ENCODE measurements at places on chromosomes 1 and 21.
A peak's percentile ranks its signal among the peaks of the same experiment; 100 is the strongest.

GRCh38 chr1:23074012-23074411 is 54.7 kb downstream of the KDM1A start:
- DNase-seq = no peak

DNA sequence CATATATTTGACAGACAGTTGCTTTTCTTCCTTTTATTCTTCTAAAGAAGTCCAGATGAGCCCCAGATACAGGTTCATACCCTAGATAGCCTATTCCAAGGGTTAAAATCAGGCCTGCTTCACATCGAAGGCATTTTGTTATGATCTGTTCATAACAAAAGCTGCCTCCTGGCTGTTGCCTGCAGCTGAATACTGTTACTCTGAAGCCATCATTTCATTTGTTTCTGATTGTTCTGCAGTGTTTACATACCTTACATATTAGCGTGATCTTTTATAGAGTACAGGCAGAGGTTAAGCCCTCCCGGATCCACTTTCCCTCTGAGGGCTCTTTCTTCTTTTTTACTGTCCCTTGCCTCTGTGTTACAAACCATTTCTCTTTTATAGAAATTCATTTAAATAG is 219.0 kb upstream of the HOOK1 start:
- DNase-seq = no peak

DNA sequence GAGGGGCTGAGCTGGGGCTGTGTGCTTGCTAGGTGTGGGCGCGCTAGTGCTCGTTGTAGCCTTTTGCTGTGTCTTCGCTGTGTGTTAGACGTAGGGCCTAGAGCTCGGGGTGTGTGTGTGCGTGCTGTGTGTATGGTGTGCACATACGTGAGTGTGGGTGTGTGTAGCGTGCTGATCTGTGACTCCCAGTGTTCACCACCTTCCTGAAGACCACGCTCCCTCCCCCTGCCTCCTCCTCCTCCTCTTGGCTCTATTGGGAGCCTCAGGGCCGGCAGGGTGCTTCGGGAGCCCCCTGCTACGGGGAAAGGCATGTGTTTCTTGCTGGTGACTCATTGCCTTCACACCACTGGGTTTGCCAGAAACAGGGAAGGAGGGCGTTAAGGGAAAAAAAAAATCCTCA is 9.4 kb upstream of the KCNC4 start:
- no peak for DNase-seq

- peak; percentile 51 for DNase-seq
These were observed 2.6 kb upstream of the C1orf174 start for GRCh38 chr1:3902571-3903091.
